ENCODE measurements at places on chromosomes 4 and X. TPM values are rescaled to one million over a fixed set of nuclear protein-coding genes. Genes with fewer than 3 reads are reported as not detected.

- DNase-seq: no peak
These were observed 119.2 kb upstream of the EDNRA start for GRCh38 chr4:147361726-147362125.

DNA sequence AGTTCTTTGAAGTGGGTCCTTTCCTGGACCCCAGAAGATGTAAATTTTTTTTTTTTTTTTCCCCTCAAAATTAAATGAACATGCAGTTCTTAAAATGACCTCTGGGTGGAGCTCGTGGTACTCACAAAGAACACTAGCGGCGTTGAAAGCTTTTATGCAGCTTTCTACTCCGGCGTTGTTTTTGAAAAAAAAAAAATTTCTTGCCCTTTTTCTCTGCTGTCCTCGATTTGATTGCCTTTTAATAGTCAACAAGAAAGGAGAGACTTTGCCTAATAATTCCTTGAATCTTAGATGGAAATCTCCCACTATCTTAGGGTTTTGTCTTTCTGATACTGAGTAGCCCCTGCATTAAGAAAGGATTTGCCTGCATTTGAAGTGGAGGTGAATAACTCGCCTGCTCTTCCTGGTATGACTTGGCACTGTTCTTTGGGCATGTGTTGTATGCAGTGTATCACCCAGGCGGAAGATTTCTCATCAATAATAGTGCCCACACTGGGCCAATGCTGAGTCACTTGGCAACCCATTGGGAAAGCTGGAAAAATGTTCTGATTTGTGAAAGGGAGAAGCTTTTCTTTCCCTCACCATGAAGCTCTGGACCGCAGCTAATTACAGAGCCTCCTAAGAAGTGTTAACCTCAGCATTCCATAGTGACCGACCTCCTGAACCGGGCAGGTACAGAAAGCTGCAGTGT, 104.0 kb downstream of the PHEX start:
- DNase-seq: no peak

GRCh38 chr4:165207016-165207430, 338 bp upstream of the KLHL2 start:
- DNase-seq: peak; percentile 24

- DNase-seq: no peak
These were observed 334.5 kb downstream of the GALNTL6 start for GRCh38 chr4:172147687-172148086.

DNA sequence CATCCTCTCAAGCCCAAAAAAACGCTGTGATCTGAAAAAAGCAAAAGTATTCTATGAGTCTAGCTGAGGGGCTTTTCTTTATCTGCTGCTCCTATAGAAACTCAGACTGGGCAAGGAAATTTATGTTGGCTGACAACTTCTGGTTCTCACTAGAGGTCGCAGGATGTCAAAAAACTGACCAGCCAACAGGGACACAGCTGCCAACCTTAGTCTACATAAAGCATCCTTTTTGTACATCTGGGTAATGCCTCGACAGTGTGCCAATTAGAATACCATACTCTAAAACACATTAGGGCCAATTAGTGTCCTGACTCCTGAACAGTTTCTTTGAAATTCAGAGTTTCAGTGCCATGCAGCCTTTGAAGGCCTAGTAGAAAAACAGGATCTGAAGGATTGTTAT, 8.8 kb upstream of the TLL1 start:
- no peak for DNase-seq

The TMEM144 gene
- polyA plus RNA-seq: 6.0 TPM

The L1CAM gene
- 47.8 TPM for polyA plus RNA-seq
